ENCODE measurements at places on chromosomes 6 and 20.

DNA sequence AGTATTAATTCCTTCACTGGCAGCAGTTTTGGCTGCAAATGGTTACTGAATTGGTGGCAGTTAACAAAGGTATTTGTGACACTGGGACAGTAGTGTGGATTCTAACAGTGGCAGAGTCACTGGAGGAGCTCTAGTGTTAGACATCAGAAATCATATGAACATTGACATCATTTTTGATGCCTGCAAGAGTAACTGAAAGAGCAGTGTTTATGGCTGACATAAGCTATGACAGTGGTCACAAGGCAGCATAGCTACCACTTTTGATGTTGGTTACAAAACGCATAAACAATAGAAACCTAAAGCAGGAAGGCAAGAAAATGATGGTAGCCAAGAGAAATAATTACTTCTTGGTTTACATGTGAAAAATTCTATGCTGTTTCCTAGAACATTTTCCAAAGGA is 326.7 kb upstream of the MAN1A1 start:
- DNase-seq = no peak

DNA sequence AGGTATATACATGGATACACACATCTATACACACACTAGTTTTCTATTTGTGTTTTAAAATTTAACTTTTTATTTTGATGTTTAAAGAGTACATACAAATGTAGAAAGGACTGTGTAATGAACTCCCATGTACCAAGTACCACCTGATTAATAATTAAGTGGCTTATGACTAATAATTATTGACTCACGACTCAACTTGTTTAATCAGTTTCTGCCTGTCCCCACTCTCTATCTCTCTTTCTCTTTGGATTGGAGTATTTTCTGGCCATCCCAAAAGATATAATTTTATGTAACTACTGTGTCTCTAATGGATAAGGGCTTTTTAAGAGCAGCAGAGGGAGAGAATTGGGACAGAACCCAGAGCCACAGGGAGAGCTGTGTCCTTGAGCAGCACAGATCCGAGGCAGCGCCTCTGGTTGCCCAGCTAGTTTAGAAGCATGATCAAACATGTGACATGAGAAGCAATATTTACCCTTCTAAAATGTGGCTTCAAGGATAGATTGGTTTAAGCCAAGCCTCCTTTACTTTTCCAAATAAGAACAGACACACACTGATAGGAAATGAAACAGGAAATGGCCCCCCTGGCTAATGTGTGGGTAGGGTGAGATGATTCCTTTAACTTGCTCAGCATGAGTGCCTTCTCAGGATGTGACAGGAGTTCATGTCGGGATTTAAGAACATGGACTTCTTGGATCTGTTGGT is 81.0 kb downstream of the ERMARD start:
- no peak for DNase-seq

GRCh38 chr20:40056171-40056570 is 632.9 kb downstream of the MAFB start:
- DNase-seq = no peak

DNA sequence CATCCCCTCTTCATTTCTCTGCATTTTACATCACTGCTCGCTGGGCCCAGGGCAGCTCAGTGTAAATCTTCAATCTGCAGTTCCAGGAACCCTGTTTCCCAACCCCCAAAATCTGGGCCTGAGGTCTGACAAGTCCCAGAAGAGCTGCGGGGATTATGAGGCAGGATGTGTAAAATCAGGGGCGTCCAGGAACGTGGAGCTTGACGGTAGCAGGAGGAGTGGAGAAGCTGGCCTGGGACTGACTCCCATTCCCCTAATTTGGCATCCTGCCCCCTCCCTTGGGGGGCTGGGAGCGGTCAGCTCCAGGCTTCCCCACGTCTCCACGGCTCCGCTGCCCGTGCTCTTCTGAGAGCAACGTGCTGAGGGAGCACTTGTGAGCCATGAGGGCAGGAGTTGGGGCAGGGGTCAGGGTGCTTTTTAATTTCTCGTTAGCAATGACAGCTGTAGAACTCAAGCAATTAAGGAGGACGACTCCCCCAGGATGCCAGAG is 23.4 kb upstream of the VEGFA start:
- DNase-seq = peak; percentile 80

DNA sequence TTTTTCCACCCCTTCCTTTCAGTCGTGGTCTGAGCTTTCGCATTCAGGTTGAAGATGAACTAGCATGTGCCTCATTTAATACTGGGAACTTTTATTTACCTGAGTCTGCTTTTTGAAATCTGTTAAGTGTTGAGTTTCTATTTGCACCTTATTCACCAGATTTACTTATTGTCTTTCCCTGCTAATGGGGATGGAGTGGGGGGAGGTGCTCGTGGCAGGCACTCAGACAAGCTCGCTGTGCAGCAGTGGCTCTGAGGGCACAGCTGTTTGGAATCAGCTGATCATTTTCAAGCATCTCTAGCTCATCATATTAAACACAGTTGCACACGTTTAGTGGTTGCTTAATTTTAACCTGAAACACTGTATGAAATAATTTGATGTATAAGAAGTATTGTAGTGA is 35.6 kb downstream of the UTRN start:
- no peak for DNase-seq

- DNase-seq = no peak
These were observed 121.1 kb downstream of the CDC5L start for GRCh38 chr6:44508646-44509045.

DNA sequence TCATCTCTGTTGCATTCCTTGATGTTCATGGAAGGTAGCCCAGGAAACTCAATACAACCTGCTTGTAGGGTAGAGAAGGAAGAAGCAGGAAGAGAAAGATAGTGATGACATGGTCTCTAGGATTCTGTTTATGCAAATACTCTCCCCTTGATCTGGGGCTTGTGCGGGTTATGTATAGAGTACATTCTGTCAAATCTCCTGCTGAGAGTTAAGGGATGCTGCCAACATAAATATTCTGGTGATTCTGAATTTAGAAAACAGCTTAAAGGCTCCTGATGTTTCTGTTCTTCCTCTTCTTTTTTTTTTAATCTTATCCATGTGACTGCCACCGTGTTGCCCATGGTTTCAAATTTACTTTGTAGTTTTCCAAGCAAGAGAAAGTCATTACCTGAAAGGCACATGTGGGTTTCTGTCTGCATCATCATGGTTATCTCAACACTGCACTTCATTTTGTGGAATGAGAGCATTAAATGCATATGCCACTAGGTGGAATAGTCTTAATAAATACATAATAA is 150.6 kb downstream of the RPS12 start:
- no peak for DNase-seq

GRCh38 chr6:139801571-139802321 is 427.3 kb upstream of the CITED2 start:
- DNase-seq = peak; percentile 11

DNA sequence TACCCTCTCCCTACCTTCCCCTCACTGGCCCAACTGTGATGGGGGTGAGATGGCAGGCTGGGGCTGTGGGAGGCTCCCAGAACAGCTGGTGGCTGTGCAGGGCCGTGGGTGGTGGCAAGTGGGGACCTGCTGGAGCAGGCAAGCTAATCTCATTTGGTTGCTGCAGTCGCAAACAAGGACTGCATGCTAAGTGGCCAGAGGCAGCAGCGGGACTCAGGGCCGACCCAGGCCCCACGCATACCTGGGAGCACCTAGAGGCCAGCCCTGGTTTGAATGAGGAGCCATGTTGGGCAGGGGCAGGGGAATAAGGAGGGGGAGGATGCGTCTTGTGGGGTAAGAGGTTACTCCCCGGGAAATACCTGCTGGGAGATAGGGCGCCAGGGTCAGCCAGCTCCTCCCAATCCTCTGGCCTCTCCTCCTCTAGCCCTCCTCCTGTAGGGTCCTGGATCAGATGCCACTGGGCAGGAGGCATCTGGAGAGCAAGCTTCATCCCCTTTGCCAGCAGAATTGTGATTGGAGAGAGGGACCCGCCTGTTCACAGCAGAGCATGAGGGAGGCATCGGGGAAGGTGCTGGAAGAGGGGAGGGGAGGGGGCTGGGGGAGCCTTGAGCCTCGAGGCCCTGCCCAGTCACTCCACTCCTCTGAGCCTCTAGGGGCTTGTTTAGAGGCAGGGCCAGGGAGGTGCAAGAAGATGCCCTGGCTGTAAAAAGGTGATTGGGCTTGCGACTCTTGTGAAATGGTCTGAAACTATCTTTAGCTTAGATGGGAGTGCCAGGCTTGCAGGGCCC is 24.3 kb upstream of the CDH22 start:
- DNase-seq = no peak

- DNase-seq = peak; percentile 4
These were observed 372.1 kb upstream of the CNR1 start for GRCh38 chr6:88538130-88538706.

DNA sequence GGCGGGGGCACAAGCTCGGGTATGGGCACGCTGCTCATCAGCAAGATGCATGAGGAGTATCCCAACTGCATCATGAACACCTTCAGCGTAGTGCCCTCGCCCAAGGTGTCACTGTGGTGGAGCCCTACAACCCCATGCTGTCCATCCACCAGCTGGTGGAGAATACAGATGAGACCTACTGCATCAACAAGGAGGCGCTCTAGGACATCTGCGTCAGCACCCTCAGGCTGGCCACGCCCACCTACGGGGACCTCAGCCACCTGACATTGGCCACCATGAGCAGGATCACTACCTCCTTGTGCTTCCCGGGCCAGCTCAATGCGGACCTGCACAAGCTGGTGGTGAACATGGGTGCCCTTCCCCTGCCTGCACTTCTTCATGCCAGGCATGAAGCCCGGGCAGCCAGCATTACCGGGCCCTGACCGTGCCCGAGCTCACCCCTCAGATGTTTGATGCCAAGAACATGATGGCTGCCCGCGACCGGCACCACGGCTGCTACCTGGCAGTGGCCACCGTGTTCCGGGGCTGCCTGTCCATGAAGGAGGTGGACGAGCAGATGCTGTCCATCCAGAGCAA is 12.8 kb downstream of the GABRR2 start:
- no peak for DNase-seq

DNA sequence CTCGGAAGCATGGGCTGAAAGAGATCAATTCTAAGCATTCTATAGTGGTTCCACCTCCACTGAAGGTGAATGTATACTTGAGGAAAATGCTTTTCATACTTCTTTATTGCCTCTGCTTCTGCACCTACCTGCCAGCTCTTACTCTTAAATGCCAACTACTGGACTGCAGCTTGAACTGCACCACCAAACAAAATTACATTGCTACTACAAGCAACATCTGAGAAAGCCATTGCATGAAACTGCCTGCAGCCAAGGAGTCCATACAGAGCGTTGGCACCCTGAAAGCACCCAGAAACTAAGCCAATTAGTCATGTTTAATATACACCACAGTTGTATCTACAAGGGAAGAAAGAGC is 440.9 kb downstream of the BTBD3 start:
- DNase-seq = no peak

- no peak for DNase-seq
These were observed 5.4 kb downstream of the TRIM26 start for GRCh38 chr6:30207619-30208295.

GRCh38 chr6:66508433-66508832 is 801.4 kb upstream of the EYS start:
- no peak for DNase-seq

- DNase-seq = no peak
These were observed 8.9 kb downstream of the PTPRK start for GRCh38 chr6:128511506-128511905.

DNA sequence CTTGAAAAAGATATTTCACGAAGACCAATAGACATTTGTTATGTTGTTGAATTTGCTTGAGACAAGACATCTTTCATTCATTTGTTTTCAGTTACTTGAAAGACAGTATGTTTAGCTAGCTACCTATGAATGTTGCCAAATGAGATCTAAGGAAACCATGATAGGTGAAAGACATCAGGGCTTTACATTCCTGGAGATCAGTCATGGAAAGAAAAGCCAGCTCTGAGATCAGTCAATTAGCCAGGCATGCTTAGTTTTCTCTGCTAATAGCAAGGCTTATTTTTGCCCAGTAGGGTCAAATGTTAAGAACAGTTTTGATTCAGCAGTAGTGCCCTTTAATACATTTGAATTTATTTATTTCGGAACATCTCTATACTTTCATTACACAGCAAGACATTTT is 116.5 kb upstream of the EDN1 start:
- DNase-seq = no peak

- DNase-seq = no peak
These were observed 17.7 kb downstream of the OR2A4 start for GRCh38 chr6:131683479-131683878.

GRCh38 chr20:33211817-33212424 is 5.2 kb upstream of the BPIFA3 start:
- no peak for DNase-seq

DNA sequence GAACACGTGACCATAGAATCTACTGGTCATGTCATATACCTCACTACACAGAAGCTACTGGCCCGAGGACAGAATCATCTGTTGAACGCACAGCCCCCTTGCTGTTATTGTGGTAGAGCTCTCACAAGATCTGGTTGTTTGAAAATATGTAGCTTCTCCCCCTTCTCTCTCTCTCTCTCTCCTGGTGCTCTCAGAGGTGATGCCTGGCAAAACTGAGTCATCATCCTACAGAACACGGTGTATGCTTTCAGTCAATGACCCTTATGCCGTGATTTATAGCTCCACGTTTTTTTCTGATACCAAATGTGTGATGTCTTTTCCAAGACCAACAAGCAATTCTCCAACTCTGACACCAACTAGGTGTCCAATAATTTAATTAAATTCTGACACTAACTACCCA is 13.0 kb upstream of the RBM24 start:
- no peak for DNase-seq

DNA sequence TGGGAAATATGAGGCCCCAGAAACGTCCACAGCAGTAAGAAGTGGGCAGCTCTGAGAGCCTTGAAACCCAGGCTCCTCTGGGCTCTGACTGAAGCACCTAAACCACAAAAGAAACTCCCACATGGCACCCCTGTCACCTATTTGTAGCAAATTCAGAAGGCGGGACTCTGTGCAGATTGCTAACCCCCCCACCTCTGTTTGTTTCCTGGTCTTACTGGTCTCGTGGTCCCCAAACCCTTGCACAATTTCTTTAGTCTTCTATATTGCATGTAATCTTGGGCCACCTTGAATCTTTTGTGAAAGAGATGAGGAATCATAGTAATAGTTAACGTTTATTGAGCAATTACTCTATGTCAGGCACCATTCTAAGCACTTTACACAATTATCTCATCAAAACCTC is 154.3 kb downstream of the PREX1 start:
- no peak for DNase-seq

- peak; percentile 3 for DNase-seq
These were observed 42.5 kb upstream of the PNISR start for GRCh38 chr6:99467509-99468106.

- no peak for DNase-seq
These were observed 27.5 kb downstream of the ORC3 start for GRCh38 chr6:87617405-87617804.

DNA sequence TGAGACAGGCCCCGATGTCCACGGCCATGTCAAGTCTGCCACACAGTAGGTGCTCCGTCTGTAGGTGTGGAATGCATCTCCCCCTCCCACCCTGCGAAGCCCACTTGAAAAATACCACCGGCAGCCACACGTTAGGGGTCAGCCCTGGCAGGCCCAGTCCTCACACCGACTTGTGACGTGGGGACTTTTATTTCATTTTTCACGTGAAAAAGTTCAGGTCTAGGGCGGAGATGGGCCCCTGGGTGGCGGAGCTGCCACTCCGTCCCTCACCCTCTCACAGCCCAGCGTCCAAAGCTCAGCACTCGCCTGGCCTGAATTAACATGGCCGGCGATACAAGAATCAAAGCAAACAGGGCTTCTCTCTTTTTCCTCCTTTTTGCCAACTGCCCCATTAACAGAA is 3.8 kb upstream of the TUBB1 start:
- DNase-seq = no peak
